ENCODE measurements at places on chromosomes 3 and 15.

DNA sequence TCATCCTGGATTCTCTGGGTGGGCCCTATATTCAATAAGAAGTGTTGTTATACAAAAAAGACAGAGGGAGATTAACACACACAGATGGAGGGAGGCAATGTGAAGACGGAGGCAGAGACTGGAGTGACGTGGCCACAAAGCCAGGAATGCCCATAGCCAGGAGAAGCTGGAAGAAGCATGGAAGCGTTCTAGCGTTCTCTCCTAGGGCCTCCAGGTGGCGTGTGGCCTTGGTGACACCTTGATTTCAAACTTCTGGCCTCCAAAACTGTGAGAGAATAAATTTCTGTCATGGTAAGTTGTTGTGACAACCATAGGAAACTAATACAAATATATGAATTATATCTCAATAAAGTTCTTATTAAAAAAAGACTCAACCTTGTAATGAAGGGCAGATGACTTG is 21.3 kb downstream of the THBS1 start:
- DNase-seq, result no peak

DNA sequence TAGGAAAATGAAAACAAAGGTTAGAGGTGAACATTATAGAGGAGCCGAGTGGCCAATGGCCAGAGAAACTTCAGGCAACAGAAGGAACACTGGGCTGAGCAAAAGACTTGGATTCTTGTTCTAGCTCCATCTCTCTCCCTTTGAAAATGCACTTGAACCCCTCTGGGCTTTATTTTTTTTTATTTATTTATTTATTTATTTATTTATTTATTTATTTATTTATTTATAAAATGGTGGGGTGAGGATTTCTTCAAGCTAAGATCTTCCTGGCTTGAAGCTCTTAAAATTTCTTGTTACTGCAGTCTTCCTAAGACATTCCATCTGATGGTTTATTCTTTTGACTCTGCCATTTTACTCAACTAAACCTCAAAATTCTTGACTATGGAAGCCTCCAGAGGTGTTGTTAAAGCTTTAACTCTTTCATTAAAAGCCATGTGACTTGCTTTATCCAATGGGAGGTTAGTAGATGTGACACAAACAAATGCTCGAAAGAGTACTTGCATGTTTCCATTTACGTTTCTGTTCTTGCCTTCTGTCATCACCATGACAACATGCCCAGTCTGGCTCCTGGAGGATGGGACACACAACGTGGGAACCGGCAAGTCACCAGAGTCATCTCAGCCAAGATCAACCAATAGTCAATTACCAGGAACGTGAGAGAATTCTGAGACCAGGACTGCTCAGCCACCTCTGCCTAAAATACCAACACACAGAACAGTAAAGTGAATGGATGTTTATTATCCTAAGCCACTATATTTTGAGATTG is 325.2 kb upstream of the CTNNB1 start:
- DNase-seq, result no peak

DNA sequence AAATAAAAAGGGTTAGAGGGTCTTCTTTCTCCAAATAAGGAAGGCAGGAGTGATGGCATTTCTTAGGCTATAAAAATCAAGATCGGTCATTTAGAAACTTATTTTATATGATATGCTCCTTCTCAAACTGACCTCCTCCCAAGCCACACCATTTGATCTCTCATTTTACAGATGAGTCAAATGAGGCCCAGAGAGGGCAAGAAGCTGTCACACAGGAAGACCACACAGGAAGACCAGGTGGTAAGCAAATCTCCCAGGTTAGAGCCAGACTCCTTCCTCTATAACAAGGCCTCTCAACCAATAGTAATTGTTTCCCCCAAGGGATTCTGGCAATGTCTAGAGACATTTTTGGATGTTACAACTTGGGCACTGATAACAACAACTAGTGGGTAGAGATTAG is 13.8 kb downstream of the TLE3 start:
- no peak for DNase-seq

GRCh38 chr3:172155897-172156585 is 116.7 kb downstream of the FNDC3B start:
- DNase-seq, result no peak

DNA sequence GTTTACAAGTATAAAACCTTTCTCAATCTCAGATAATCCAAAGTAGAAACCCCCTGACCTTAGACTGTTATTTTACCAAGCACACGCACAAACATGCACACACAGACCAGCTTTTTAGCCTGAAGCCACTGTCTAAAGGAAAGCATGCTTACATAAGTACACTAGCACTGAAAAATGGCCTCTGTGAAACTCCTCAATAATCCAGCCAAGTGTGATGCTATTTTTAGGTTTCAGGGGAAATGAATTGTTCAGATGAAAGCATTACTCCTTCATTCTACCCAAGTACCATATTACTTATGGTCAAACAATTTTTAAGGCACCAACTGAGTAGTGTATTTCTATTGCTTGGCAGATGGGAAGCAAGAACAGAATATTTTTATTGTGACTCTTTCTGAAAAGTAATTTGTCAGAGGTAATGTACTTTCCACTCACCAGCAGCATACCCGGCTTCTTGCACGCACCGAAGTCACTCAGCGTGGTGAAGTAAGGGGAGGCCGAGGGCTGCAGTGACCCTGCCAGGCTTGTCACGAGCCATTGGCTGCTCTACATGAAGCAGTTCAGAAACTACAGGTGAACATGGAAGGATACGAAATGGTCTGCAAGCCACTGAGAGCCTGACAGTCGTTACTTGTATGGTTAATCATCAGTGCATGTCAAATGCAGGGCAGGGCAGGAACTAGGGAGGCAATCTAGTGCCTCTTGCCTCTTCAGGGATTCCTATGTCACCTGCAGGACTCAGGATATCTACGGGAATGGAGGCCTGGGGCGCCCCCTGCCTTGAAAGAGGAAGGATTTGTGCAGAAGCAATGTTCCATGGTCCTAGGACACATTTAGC is 106.7 kb downstream of the GABRB3 start:
- DNase-seq, result no peak

GRCh38 chr3:114350690-114351089 is 56.9 kb downstream of the TIGIT start:
- DNase-seq, result no peak

- no peak for DNase-seq
These were observed 6.4 kb upstream of the GHRL start for GRCh38 chr3:10299175-10299574.

- no peak for DNase-seq
These were observed 303.4 kb downstream of the ZNF621 start for GRCh38 chr3:40827942-40828688.

GRCh38 chr3:132034097-132034485 is 723 bp downstream of the CPNE4 start:
- DNase-seq, result no peak

- no peak for DNase-seq
These were observed 45.1 kb downstream of the IL17RD start for GRCh38 chr3:57120040-57120439.

- no peak for DNase-seq
These were observed 110.9 kb upstream of the TPM1 start for GRCh38 chr15:62931650-62932049.
